HFFc6 (cell line): ENCODE measurements at places on chromosomes 3 and 15. TPM values are rescaled to one million over a fixed set of nuclear protein-coding genes. Genes with fewer than 3 reads are reported as not detected.

C15orf62 gene
- 0.11 TPM in 1 of 3 replicates, not detected in the others for total RNA-seq

PPP1R14D gene
- total RNA-seq = not detected in 2 replicates

SNX1 gene
- 92.7 to 101 TPM (median 94.5 TPM) in 3 replicates for total RNA-seq

GPR149 gene
- not detected in 3 replicates for total RNA-seq

THAP10 gene
- 4.8 to 5.9 TPM (median 5.8 TPM) in 3 replicates for total RNA-seq

GOLGA6L7 gene
- not detected in 3 replicates for total RNA-seq

IQCH gene
- total RNA-seq = 1.4 to 1.5 TPM (median 1.5 TPM) in 3 replicates

KBTBD8 gene
- total RNA-seq = 1.1 to 2.3 TPM (median 1.9 TPM) in 3 replicates

MORF4L1 gene
- 382 to 453 TPM (median 409 TPM) in 3 replicates for total RNA-seq

NEK4 gene
- 19.1 and 22.7 TPM in 2 replicates for total RNA-seq

SNAPC5 gene
- total RNA-seq = 19.8 to 23.4 TPM (median 21.5 TPM) in 3 replicates

CD47 gene
- total RNA-seq = 75.5 and 104 TPM in 2 replicates

MRAS gene
- 67.7 to 95.1 TPM (median 79.3 TPM) in 3 replicates for total RNA-seq

SLC24A5 gene
- not detected in 2 replicates for total RNA-seq

CASR gene
- not detected in 3 replicates for total RNA-seq

FNDC3B gene
- total RNA-seq = 147 to 188 TPM (median 148 TPM) in 3 replicates

SAMMSON gene
- not detected in 3 replicates for total RNA-seq

MOBP gene
- total RNA-seq = not detected in 3 replicates

FBXO22 gene
- 49.6 to 60.9 TPM (median 51.5 TPM) in 3 replicates for total RNA-seq
